ENCODE measurements at places on chromosomes 16 and 17.

DNA sequence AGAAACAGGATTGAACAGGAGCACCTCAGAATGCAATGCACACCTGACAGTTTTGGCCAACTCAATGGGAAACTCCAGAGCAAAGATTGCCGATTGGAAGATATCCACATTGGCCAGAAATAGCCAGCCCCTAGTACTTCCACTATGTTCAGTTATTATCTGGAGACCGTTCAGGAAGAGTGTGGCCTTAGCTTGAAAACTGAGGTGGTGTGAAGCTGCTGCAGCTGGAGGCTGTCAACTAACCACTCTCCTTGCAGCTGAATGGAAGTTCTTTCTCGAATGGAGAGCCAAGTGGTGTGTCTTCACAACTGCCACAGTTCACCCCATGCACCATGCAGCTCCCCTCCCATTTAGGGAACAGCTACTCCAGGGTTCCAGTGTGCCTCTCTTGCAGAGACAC is 61.9 kb upstream of the DHX40 start:
- H3K4me3 ChIP-seq, result no peak overlapping the region
- DNase-seq, result peak; percentile 17
- H3K27ac ChIP-seq, result no peak overlapping the region
- no peaks in the 10 kb centered on the region for H3K4me1 ChIP-seq

- H3K4me3 ChIP-seq, result no peak overlapping the region
- no peaks in the 10 kb centered on the region for H3K27me3 ChIP-seq
- no peaks in the 10 kb centered on the region for H3K4me1 ChIP-seq
- no peak for DNase-seq
- no peaks in the 10 kb centered on the region for H3K36me3 ChIP-seq
Measured at GRCh38 chr16:27107185-27107592, 40.5 kb downstream of the C16orf82 start.

- no peak for DNase-seq
- no peak overlapping the region for H3K27ac ChIP-seq
- no peaks in the 10 kb centered on the region for H3K4me1 ChIP-seq
- peaks cover 6% of the 10 kb centered on the region for H3K27me3 ChIP-seq
- no peaks in the 10 kb centered on the region for H3K36me3 ChIP-seq
- H3K4me3 ChIP-seq, result no peak overlapping the region
Measured at GRCh38 chr16:86019446-86020047, 120.6 kb downstream of the IRF8 start.

- peak overlapping the region; percentile 46 for H3K4me3 ChIP-seq
- H3K27me3 ChIP-seq, result no peaks in the 10 kb centered on the region
- no peaks in the 10 kb centered on the region for H3K36me3 ChIP-seq
- H3K4me1 ChIP-seq, result peaks cover 29% of the 10 kb centered on the region
- peak; percentile 94 for DNase-seq
Measured at GRCh38 chr17:10127819-10128425, 70.5 kb downstream of the GAS7 start.

- no peak overlapping the region for H3K4me3 ChIP-seq
- peaks cover 15% of the 10 kb centered on the region for H3K36me3 ChIP-seq
- H3K27me3 ChIP-seq, result no peaks in the 10 kb centered on the region
- peaks cover 5% of the 10 kb centered on the region for H3K4me1 ChIP-seq
- DNase-seq, result peak; percentile 77
Measured at GRCh38 chr16:71645450-71645849, 19.5 kb downstream of the MARVELD3 start.

- DNase-seq, result peak; percentile 87
- H3K4me1 ChIP-seq, result peaks cover 21% of the 10 kb centered on the region
- H3K4me3 ChIP-seq, result no peak overlapping the region
- H3K27me3 ChIP-seq, result peaks cover 6% of the 10 kb centered on the region
- H3K27ac ChIP-seq, result no peak overlapping the region
- H3K36me3 ChIP-seq, result no peaks in the 10 kb centered on the region
Measured at GRCh38 chr16:66274335-66275110, 92.0 kb upstream of the CDH5 start.

- H3K27ac ChIP-seq, result no peak overlapping the region
- H3K36me3 ChIP-seq, result no peaks in the 10 kb centered on the region
- H3K4me3 ChIP-seq, result no peak overlapping the region
Measured at GRCh38 chr16:21704266-21704665, 40.5 kb downstream of the OTOA start.

DNA sequence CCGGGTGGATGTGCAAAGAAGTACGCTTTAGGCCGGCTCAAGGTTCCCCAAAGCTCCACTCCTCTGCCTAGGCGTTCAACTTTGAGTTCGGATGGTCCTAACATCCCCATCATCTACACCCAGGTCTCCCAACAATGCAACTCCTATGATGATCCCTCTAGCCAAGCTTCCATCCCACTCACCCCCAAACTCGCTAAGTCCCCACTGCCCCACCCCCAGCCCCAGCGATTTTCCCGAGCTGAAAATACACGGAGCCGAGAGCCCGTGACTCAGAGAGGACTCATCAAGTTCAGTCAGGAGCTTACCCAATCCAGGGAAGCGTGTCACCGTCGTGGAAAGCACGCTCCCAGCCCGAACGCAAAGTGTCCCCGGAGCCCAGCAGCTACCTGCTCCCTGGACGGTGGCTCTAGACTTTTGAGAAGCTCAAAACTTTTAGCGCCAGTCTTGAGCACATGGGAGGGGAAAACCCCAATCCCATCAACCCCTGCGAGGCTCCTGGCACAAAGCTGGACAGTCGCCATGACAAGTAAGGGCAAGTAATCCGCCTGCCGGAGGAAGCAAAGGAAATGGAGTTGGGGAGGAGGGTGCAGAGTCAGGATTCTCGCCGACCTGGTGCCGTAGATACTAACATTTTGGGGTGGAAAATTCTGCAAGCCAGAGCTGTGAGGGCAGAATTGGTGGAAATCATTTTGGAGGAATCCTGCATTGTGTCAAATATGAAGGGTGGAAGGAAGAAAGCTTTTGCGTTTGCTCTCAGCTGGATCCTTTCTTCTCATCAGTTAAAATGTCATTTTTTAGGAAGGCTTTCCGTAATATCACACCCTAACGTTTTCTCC is at the start of gene TP53:
Gene TP53 (minus strand): TSS at position 419 of the 836 bp plus-strand sequence. CDS start 10,896 bp downstream, outside the sequence.
- DNase-seq, result no peak
- H3K4me3 ChIP-seq, result peak within 1 kb of the TSS; percentile 99
- no peaks in the 10 kb centered on the region for H3K36me3 ChIP-seq
- no peaks in the 10 kb centered on the region for H3K27me3 ChIP-seq
- H3K27ac ChIP-seq, result peak within 1 kb of the TSS; percentile 100

DNA sequence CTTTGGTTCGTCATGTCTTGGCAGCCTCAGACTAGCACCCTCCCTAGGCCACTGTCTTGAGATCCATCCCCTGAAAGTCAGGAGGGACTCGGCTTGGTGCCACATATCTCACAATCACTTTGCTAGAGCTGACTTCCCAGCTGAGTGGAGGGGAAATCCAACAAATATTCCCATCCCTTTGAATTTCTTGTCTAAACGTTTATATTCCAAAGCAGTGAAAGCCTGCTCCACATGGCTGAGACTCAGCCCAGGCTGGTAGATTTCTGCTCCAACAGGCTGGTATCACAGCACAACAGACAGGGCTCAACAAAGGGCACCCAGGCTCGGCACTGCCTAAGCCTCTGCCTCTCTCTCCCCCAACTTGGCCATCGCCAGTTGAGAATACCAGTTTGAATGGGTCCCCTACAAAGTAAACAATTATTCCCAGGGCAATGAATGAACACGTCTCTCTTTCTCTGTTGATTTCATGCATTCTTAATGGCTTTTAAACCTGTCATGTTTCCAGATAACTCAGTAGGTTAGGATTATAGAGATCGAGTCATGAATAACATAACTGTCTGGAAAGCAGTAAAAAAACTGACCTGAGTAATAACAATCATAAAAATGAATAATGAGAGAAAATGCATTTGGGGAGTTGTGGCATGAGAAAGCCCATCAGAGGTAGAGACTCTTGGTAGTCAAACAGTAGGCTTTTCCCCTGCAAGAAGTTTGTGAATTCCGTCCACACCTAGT is 1.0 kb downstream of the KRT13 start:
- H3K4me3 ChIP-seq, result no peak overlapping the region
- no peak for DNase-seq
- no peaks in the 10 kb centered on the region for H3K36me3 ChIP-seq
- no peak overlapping the region for H3K27ac ChIP-seq
- no peaks in the 10 kb centered on the region for H3K27me3 ChIP-seq

DNA sequence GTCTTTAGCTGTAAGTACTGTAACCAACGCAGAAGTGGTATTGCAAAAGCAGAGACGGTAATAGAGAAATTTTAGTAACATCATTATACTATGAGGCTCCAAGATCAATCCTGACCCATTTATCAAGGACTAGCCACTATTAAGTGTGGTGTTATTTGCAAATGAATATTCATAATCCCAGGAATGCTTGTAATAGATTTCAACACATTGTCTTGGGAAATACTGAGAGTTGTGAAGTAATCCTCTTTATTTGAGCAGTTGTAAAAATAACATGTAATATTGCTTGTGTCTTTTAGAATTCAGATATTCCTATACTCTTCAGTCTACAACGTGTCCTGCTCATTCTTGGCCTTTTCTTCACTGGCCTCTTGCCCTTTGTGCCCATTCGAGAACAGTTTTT is 46.4 kb downstream of the GDPD1 start:
- H3K27me3 ChIP-seq, result no peaks in the 10 kb centered on the region
- H3K27ac ChIP-seq, result no peak overlapping the region
- no peaks in the 10 kb centered on the region for H3K36me3 ChIP-seq

DNA sequence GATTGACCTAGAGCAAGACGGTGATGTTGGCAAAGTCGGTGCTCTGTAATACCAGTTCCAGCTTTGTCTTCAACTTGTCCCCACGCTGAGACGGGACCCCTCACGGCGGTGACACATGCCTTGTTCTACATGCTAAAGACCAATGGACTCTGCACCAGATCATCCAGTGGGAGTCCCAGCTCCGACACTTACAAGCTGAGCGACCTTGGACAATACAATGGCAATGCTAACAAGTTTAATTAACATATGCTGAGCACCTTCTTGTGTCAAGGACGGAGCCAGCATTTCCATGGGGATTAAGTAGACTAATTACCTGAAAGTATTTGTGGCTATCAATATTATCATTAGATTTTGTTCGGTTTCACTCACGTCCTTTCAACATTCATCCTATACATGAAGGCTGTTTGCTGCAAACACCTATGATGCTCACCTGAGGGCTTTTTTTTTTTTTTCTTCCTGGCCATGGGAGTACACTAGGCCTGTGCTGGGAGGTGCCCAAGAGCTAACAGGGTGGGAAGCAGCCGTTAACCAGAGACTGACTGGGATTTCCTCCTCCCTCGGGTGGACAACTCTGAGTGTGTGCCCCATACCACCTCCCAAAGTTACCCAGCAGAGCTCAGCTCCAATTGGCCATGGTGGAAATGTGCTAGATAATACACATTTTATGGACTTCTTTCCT is 308.6 kb upstream of the ZFHX3 start:
- no peak overlapping the region for H3K27ac ChIP-seq
- no peaks in the 10 kb centered on the region for H3K36me3 ChIP-seq
- H3K4me3 ChIP-seq, result no peak overlapping the region
- H3K4me1 ChIP-seq, result no peaks in the 10 kb centered on the region
- no peak for DNase-seq

DNA sequence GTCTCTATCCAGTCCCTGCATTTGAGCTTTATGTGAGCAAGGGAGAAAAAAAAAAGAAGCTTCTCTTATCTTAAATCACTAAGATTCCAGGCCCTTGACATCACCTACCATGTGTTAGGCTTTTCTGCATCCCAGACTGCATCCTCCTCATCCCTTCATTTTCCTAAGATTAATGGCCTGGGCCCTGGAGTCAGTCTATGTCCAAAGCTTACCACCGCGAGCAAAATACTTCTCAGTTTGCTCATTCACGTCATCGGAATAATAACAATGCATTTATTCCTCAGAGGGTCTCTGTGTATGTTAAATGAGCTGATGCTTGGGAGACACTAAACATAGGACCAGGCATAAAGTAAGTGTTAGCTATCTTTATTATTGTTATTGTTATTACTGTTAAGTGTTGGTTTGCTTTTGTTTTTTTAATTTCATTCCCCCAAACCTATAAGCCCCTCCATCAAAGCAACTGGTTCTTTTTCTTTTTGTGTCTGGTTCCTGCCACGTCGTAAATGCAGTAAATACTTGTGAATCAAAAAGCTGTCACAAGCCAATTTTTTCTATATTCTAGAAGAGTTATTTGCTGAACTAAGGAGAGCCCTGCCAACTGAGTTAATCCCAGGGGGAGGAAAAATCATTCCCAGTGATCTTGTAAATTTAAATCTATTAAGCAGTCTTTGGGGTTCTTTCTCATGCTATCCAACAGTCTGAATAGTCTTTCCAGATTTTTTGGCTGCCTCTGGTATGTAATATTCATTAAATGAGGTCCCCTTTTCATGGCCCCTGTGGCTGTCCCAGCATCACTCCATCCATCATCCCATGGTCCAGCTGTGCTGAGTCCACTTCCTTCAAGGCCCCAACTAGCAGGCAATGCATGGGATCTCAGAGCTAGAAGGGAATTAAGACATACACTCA is 46.5 kb downstream of the VAT1L start:
- no peaks in the 10 kb centered on the region for H3K4me1 ChIP-seq
- no peak overlapping the region for H3K4me3 ChIP-seq
- no peak overlapping the region for H3K27ac ChIP-seq
- H3K36me3 ChIP-seq, result no peaks in the 10 kb centered on the region
- DNase-seq, result no peak
- no peaks in the 10 kb centered on the region for H3K27me3 ChIP-seq

DNA sequence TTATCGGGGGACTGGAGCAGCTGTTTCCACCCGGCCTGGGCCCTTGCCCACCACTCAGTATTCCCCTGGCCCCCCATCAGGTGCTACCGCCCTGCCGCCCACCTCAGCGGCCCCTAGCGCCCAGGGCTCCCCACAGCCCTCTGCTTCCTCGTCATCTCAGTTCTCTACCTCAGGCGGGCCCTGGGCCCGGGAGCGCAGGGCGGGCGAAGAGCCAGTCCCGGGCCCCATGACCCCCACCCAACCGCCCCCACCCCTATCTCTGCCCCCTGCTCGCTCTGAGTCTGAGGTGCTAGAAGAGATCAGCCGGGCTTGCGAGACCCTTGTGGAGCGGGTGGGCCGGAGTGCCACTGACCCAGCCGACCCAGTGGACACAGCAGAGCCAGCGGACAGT is 6.1 kb upstream of the TMEM88 start:
- peaks cover 46% of the 10 kb centered on the region for H3K36me3 ChIP-seq
- no peak overlapping the region for H3K27ac ChIP-seq
- H3K4me3 ChIP-seq, result no peak overlapping the region
- peaks cover 10% of the 10 kb centered on the region for H3K4me1 ChIP-seq

- no peak overlapping the region for H3K4me3 ChIP-seq
- H3K27ac ChIP-seq, result peak overlapping the region; percentile 51
- DNase-seq, result peak; percentile 79
Measured at GRCh38 chr17:40325156-40326013, 16.4 kb downstream of the RARA start.

DNA sequence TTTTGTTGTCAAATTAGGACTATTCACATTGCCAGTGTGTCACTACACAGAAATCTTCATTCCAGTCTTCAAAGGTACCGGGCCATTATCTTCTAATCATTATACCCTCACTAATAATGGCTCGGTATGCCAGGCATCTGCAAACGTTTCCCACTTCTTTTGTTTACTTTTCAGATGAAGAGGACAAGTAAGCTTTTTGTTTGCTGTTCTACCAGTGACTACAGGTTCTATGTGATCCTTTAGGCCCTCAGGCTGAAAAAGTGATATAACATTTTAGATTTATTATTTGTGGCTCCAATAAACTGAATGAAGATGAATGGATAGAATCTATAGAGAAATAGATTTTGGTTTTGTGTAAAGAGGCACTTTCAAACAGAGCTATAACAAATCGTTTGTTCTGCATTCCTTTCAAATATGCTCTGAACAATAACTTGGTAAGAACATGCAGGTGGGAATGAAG is 403 bp upstream of the KRTAP3-1 start:
- H3K4me1 ChIP-seq, result no peaks in the 10 kb centered on the region
- no peak overlapping the region for H3K4me3 ChIP-seq
- no peak for DNase-seq
- no peaks in the 10 kb centered on the region for H3K27me3 ChIP-seq
- H3K27ac ChIP-seq, result no peak overlapping the region
- H3K36me3 ChIP-seq, result no peaks in the 10 kb centered on the region

All from osteoblast (primary cell).